Putamen (tissue), 1 donor: ENCODE measurements at places on chromosomes 2 and 18.

- no peak for DNase-seq
Measured at GRCh38 chr2:157052685-157053224, 204.8 kb upstream of the GALNT5 start.

GRCh38 chr18:1805521-1805920 lies 765.8 kb downstream of the METTL4 start:
- no peak for DNase-seq

- DNase-seq = no peak
Measured at GRCh38 chr2:148969659-148970061, 68.8 kb upstream of the LYPD6B start.

GRCh38 chr2:15729709-15730544 lies 138.3 kb downstream of the DDX1 start:
- no peak for DNase-seq

GRCh38 chr18:55407774-55408535 lies 180.0 kb downstream of the TCF4 start:
- peak; percentile 87 for DNase-seq

- no peak for DNase-seq
Measured at GRCh38 chr2:206535260-206535986, 92.1 kb downstream of the ADAM23 start.

DNA sequence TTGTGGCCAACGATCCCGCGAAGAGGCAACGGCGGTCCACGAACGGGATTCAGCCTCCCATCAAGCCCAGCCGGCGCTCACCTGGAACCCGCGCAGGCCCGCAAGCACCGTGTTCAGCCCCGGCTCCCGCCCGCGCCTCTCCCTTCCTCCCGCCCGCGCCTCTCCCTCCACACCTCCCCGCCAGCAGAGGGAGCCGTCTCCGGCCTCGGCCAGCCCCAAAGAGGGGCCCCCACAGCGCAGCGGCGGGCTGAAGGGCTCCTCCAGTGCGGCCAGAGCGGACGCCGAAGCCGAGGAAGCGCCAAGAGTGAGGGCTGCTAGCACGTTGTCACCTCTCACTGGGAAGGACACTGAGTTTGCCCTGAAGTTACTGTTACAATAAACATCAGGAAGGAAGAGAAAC lies 55.3 kb upstream of the LAPTM4A start:
- no peak for DNase-seq
